ENCODE measurements at places on chromosomes 12 and 14.

DNA sequence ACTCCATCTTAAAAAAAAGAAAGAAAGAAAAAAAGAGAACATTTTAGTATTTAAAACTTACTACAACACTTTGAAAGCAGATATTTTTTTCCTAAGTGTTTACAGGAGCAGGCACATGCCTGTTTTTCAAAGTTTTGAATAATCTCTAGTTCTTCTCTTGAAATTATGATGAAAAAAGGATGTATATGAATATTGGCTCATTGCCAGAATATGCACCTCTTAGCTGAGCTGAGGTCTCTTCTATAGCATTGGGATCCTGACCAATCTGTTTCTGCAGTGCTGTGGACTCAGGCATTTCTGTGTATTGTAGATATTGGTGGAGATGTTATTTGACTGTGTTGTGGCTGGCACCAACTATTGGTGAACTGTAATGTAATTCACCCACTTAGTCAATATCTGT is 15.0 kb downstream of the TECPR2 start:
- no peak for DNase-seq

DNA sequence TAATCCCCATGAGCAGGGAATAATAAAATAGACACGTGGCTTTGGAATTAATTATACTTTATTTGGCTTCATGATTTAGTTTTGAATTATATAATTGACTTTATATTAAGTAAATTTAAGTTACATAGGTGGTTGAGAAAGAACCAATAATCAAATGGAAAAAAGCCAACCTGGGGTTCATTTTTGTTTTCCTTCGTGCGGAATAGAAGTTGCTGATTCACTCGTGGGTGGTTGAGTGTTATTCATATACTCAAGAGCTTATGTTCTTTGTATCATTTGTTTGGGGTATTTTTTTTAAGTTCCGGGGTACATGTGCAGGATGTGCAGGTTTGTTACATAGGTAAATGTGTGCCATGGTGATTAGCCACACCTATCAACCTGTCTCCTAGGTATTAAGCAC is 58.0 kb downstream of the ZNF664 start:
- DNase-seq = no peak

GRCh38 chr12:25155022-25155576 is 39.9 kb downstream of the DNAI7 start:
- DNase-seq = peak; percentile 23

DNA sequence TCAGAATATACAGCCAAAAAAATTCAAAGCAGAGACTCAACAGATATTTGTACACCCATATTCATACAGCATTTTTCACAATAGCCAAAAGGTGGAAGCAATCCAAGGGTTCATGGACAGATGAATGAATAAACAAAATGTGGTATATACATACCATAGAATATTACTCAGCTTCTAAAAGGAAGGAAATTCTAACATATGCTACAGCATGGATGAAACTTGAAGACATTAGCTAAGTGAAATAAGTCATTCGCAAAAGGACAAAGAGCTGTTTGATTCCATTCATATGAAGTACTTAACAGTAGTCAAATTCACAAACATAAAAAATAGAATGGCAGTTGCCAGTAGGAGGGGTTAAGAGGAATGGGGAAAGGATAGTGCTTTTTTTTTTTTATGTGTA is 91.8 kb upstream of the ARID2 start:
- DNase-seq = no peak
